Panc1 (cell line): ENCODE measurements at places on chromosomes 1 and 21.

GRCh38 chr1:116346943-116347673 is 25.9 kb upstream of the ATP1A1 start:
- no peak for DNase-seq

GRCh38 chr1:213552045-213552444 is 435.7 kb upstream of the PROX1 start:
- DNase-seq: no peak

DNA sequence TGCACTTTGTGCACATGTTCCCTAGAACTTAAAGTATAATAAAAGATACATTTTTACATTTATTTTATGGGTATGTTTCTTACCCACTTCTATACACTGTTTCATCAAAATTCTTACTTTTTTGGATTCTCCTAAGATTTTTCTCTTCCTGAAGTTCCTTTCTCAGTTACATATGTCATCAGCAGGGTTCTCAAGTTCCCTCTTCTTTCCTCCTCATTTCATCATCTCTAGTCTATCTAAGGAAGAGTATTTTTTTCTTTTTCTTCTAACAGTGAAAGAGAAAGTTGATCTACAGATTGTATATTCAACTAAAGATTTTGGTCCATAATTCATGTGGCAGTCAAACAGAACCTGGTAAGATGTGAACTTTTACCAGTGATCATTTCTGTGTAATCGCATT is 41.2 kb upstream of the CYYR1 start:
- DNase-seq: no peak

- no peak for DNase-seq
Observed at GRCh38 chr1:73953186-73953585, 244.8 kb downstream of the LRRIQ3 start.

- DNase-seq: no peak
Observed at GRCh38 chr1:181089676-181090544, 1.4 kb downstream of the IER5 start.

GRCh38 chr1:107894605-107895004 is 70.4 kb downstream of the VAV3 start:
- no peak for DNase-seq

- no peak for DNase-seq
Observed at GRCh38 chr1:191176131-191176530, 698.5 kb upstream of the BRINP3 start.

DNA sequence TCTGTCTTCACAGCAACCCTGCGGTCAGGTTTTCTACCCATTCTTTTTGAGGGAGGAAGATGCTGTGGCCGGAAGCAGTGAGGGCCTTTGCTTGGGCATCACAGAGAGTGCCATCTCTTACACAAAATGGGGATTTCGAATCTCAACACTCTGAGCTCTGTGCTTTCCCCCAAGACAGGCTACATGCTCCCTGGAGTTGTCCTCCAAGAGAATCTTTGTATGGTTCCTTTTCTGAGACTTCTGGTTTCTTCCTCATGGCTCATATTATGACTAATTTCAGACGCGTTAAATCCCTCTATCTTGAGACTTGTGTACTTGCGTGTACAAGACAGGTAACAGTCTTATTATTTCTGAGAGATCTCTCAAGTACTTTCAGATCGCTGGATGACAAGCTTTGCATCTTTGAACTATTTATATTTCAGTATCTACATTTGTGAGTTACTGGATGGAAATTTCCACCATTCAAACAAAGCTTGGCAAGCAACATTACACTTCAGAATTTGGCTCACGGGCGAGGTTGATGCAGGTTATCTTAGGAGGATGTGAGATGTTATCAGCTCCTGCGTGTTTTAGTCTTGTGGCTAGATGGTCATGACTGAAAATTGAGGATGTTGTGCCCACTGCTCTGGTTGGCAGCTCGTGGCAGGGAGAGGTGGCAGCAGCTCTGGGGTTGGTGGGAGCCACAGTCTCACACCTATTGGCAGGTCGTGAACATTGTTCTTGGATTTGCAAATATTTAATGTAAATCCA is 19.4 kb downstream of the ABCG1 start:
- DNase-seq: no peak

- no peak for DNase-seq
Observed at GRCh38 chr1:240720976-240721375, 109.0 kb upstream of the GREM2 start.

- no peak for DNase-seq
Observed at GRCh38 chr1:111236806-111237205, 9.3 kb downstream of the CHI3L2 start.

GRCh38 chr1:109891930-109892329 is 18.7 kb upstream of the CSF1 start:
- no peak for DNase-seq

- DNase-seq: no peak
Observed at GRCh38 chr1:175129644-175129996, 62.0 kb downstream of the TNN start.

- no peak for DNase-seq
Observed at GRCh38 chr1:112833806-112834205, 118.7 kb upstream of the PPM1J start.

DNA sequence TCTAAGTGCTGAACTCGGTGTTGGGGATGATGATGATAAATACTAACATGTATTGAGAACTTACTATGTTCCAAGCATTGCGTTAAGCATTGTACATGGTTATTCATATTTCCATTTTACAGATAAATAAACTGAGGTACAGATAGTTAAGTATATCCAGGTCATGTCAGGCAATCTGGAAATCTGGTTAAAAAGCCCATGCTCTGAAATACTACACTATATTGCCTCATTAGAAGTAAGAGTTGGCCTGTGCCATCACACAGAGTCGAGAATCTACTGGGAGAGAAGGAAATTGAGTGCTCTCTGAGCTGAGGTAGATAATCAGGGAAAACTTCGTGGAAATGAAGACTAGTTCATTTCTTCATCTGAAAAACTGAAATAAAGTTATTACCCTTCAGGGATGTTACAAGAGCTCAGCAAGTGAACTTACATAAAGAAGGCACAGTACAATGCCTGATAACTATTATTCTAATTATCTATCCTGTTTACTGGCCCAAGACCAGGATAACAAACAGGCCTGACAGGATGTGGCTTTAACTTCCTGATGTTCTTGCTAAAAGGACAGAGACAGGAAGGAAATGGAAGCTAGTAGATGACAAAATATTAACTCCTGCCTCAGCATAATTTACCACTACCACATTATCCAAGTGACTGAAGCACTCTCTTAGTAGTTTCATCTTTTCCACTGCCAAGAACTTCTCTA is 85.6 kb downstream of the EPS15 start:
- DNase-seq: no peak

GRCh38 chr1:165755393-165756010 is 13.2 kb downstream of the TMCO1 start:
- no peak for DNase-seq

- no peak for DNase-seq
Observed at GRCh38 chr21:32599091-32599490, 13.1 kb downstream of the CFAP298 start.

- DNase-seq: no peak
Observed at GRCh38 chr1:225114354-225114990, 185.0 kb downstream of the DNAH14 start.

GRCh38 chr1:59505596-59506028 is 208.7 kb downstream of the FGGY start:
- DNase-seq: no peak

- DNase-seq: peak; percentile 4
Observed at GRCh38 chr1:30232288-30232899, 491.0 kb downstream of the MATN1 start.

- no peak for DNase-seq
Observed at GRCh38 chr1:11738783-11739182, 2.8 kb downstream of the AGTRAP start.

DNA sequence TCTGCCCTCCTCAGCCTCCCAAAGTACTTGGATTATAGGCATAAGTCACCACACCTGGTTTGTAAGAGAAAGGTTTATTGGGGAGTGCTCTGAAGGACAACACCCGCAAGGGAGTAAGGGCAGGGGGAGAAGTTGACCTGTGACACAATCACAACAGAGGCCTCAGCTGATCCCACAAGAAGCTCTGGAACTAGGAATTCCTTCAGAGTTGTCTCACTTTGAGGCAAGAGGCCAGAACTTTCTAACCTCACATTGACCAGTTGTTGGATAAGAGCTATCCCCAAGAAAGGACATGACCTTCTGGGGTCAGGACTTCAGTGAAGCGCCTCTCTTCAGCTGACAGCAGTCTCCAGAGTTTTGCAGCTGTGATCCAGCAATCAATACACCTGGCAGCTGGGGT is 27.4 kb upstream of the RC3H1 start:
- DNase-seq: no peak

- no peak for DNase-seq
Observed at GRCh38 chr1:216549796-216550195, 126.5 kb upstream of the USH2A start.

DNA sequence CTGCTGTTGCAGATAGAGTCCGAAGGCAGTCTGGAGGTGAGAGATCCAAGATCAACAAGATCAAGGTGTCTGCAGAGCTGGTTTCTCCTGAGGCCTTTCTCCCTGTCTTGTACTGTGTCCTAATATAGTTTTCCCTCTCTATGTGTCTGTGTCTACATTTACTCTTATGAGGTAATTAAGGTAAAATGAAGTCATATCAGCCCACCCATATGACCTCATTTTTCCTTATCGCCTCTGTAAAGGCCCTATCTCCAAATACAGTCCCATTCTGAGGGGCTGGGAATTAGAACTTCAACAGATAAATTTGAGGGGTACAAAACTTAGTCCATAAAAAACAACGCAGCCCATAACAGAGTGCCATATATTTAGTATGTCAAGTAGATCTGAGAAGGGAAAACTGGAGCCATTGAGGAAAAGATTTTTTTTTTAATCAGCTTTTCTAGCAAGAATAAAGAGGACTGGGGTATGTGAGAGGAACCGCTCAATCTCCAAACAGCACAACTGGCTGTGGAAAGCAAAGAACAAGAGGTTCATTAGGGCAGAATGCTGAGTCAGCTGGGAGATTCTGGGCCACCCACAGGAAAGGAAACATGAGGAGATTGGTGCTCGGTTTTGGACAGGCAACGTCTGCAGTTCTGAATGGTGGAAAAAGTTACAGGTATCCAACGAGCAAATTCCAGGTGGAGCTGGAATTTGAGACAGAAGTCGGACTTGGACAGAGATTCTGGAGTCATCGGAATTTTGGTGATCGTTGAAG is 65.7 kb downstream of the MAP3K21 start:
- DNase-seq: no peak

DNA sequence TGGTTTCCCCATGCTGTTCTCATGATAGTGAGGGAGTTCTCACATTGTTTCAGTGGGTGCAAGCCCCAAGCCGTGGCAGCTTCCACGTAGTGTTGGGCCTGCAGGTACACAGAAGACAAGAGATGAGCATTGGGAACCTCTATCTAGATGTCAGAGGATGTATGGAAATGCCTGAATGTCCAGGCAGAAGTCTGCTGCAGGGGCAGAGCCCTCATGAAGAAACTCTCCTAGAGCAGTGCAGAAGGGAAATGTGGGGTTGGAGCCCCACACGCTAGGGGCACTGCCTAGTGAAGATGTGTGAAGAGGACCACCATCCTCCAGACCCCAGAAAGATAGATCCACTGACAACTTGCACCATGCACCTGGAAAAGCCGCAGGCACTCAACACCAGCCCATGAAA is 17.0 kb downstream of the GPR161 start:
- DNase-seq: no peak

DNA sequence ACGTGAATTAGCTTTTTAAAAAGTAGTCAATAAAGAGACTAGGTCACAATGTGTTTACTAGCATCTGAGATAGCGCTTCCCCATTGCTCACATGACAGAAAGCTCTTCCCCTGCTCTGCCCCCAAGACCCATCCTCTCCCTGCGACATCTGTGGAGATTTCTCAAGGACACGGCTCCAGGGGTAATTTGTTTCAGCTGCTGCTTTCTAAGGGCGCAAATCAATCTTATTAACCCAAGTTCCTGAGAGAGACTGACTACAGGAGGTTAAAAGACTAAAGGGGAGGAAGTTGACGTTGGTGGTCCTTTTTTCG is at the start of gene MYOCOS:
MYOCOS (plus strand) TSS at position 92 of the 311 bp plus-strand sequence. CDS start 1,641 bp downstream, outside the sequence.
- no peak for DNase-seq

DNA sequence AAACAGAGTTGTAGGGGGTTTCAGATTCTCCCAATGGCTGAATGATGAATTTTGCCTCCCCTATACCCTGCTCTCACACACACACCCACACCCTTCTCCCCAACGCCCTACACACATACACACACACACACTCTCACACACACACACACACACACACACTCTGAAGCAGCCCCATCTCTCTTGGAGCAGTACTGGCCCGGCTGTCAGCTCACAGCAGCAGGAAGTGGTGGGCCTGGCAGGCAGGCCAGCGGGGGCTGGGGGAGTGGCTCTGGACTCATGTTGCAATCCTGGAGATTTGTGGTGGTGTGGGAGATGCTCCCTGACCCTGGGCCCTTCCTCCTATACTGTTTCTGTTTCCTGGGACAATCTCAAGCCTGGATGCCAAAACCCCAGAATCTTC is 2.2 kb downstream of the IKBKE start:
- no peak for DNase-seq

DNA sequence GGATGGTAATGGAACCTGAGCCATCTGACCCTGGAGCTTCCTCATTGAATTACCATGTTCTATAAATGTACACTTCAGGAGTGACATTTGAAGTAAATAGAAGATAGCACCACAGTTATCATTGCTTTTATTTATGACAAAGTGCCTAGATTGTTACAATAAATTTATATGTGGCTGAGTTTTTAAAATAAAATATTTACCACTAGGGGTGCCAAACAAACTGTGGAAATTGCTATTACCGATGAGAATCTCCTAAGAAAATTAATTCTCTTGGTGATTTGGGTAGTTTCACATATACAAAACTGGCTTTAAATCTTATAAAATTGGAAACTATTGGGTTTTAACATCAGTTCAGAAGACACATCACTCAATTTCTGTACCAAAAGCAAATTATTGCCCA is 1.4 kb upstream of the TNR start:
- DNase-seq: no peak

DNA sequence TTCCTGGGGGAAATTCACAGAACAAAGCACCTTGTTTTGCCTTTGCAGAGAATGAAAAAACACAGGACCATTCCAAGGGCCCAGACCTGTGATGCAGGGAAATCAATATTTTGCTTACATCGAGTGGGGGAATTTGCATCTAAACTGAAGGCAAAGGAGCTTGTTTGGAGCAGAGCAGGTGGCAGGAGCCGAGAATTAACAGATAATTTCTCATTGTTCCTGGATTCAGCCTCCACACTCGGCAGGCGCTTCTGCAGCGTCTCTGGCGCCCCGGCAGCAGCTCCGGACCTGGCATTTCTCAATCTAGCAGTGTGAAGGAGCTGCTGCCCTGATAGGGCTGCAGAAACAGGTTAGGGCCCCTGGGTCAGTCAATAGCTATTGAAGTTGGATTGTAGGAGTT is 2.0 kb upstream of the SYT6 start:
- DNase-seq: no peak

DNA sequence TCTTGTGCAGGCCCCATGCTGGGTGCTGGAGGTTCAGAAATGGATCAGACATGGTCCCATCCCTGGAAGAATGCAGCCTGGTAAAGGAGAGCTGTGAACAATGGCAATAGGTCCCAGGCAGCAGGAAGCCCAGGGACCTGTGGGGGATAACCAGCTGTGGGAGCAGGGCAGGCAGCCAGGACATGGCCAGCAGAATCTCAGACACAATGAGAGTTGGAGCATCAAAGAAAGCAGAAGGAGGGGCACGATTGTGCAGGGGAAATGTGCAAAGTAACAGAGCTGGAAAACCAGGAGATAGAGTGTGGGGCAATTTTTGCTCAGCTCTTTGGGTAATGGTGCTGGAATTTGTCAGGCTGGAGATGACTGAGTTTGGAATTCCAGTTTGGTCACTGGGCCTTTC is 44.3 kb downstream of the C8B start:
- DNase-seq: no peak
